GDM1 (cell line): ENCODE measurements at places on chromosomes 3 and 15.

GRCh38 chr3:22101811-22102210 is 350.8 kb upstream of the ZNF385D start:
- DNase-seq = no peak

DNA sequence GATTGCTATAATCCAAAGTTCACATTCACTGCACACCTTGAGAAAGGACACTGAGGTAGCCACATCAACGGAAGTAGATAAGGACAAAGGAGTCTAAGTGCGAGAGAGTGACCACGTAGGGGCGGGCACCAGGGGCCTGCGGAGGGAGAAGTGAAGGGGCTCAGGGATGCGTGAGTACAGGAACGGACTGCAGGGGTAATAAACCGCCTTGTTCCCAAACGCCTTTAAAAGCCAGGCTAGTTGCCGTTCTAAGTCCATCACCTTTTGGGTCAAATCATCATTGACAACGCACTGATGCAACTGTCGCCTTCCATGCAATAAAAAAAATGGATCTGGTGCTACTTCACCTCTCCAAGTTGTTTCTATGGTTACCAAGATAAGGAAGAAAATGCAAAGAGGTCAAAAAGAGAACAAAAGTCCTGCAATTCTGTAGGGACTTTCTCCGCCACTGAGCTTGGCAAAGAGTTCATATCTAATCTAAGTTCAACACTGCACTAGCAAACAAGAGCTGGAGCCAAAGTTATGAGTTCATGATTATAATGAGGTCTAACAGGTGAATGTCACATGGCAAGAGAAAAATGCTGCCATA is 32.6 kb upstream of the ATP11B start:
- no peak for DNase-seq

GRCh38 chr3:195612075-195612800 is 28.5 kb upstream of the APOD start:
- no peak for DNase-seq

GRCh38 chr3:57583544-57583943 is 13.6 kb downstream of the ARF4 start:
- no peak for DNase-seq

DNA sequence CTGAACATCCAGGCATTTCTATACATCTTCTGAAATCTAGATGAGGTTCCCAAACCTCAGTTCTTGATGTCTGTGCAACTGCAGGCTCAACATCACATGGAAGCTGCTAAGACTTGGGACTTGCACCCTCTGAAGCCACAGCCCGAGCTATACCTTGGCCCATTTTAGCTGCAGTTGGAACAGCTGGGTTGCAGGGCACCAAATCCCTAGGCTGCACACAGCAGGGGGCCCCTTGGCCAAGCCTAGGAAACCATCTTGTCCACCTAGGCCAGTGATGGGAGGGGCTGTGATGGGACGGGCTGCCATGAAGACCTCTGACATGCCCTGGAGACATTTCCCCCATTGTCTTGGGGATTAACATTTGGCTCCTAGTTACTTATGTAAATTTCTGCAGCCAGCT is 415.8 kb upstream of the SUCLG2 start:
- DNase-seq = no peak

DNA sequence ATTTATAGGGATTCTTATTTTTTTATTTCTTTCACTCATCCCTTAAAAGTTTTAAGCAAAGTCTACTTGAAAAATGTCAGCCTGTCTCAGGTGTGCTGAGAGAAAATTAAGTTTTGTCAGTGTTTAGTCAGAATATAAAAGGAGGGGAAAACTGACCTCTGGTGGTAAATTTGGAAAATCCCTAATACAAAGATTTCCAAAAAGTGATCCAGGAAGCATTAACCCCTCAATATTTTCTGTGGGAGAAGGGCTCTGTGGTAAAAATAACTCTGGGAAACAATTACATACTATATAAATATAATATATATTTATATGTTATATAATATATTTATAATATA is 41.0 kb upstream of the FRMD4B start:
- DNase-seq = no peak

DNA sequence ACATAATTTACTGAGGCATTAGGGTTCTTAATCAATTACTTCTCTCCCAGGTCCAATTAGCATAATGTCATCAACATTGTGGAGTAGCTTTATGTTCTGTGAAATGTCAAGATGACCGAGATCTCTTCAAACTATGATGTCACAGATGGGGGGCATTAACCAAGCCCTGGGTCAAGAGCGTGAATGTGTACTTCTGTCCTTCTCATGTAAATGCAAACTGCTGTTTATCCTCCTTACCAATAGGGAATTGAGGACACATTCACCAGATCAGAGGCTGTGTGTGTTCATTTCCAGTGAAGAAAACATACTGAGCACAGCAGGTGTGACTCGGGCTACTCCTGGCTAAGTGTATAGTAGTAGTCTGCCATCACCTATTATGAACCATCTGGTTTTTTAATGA is 177.9 kb downstream of the MINAR1 start:
- DNase-seq = no peak

DNA sequence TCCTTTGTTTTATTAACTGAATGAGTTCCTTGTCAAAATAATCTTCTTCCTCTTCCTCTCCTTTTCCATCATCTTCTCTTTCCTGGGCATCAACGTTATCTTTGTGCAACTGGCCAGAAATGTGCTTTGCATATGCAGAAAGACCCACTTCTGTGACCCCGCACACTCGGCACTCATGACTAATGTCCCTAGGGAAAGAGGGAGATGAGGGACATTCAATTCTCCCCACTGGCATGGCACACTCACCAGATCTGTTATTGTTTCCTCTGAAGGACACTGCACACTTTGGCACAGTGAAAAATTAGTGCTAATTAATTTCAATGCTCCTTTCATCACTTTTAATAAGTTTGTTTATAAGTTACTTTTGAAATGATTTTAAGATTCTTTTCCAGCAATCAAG is 34.0 kb downstream of the ZNF106 start:
- DNase-seq = no peak

GRCh38 chr15:45180201-45180600 is 7.6 kb downstream of the SHF start:
- DNase-seq = peak; percentile 57

DNA sequence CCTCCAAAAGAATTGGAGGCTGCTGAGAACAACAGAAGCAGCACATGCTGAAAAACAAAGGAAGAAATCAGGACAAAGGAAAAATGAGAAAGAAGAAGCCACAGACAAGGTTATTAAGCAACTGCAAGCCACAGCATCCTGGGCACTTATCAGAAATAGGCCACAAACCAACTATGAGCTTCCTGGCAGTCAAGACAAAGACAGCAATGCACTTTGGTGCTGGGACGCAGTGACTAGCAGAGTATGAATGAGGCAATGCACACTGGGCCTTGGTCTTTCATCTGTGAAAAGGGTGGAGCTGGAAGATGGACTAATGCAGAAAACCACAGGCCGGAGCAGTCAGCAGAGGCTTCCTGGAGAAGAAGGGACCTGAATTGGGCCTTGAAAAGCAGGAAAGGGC is 56.0 kb upstream of the LINGO1 start:
- no peak for DNase-seq

GRCh38 chr3:191774485-191774884 is 313.5 kb downstream of the PYDC2 start:
- no peak for DNase-seq

DNA sequence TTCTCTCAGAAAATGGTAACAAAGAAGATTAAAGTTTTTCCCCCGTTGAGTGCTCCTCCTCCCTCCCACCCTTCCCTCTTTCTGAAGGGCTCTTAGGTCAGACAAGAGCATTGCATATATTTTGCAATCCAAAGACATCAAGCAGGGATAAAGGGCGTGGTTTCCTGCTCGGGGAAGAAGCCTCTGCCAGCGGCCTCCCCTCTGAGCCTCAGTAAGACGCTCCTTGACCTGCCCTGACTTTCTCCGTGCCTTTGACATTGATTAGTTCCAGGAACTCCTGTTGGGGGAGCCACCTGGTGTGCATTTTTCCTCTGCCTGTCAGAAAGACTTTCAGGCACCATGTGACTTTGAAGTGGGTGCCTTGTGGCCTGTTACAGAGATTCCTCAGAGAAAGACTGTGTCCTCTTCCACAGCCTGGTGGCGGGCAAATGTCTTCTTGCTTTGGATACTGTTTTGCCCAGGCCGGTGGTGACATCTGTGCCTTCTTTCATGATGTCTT is 87.2 kb upstream of the TBL1XR1 start:
- DNase-seq = no peak

DNA sequence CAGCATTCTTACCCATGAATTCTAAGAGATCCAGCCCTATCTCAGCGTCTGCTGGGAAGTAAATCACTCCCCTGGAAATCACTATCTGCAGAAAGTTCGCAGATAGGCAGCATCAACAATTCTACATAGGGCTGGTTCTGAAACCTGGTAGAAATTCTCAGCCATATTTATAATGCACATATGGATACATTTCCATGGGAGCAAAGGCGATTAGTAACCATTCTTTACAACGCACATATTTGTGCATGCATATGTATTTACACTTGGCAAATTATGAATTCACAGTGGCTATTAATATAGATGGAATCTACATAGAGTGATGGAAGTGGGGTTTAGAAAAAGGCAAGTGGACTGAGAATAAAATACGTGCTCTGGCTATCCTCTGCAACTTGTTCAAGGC is 128.0 kb upstream of the FOXB1 start:
- no peak for DNase-seq

- no peak for DNase-seq
These were observed 33.5 kb downstream of the ZBTB38 start for GRCh38 chr3:141401573-141402475.

DNA sequence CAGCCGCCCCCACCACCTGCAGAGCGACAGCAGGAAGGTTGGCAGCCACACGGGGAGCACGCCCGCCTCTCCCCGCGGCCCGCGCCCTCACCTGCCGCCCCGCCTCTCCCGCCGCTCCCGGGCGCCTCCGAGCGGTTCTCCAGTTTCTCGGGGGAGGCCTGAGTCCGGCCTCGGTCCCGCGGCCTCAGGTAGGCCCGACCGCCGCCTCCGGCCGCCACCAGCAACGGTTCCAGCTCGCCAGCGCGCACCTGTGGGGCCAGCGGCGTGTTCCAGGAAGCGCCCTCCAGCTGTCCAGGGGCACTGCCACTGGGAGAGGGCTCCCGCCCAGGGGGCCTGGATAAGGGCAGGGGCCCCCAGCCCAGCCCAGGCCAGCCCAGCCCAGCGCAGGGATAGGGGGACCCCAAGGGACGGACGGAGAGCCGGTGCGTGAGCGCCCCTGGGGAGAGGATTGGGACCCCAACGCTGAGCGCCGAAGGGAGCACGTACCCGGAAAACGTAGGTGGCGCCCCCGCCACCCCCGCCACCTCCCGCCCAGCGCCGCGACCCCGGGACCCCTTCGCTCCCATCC is 2.2 kb downstream of the LTK start:
- no peak for DNase-seq

DNA sequence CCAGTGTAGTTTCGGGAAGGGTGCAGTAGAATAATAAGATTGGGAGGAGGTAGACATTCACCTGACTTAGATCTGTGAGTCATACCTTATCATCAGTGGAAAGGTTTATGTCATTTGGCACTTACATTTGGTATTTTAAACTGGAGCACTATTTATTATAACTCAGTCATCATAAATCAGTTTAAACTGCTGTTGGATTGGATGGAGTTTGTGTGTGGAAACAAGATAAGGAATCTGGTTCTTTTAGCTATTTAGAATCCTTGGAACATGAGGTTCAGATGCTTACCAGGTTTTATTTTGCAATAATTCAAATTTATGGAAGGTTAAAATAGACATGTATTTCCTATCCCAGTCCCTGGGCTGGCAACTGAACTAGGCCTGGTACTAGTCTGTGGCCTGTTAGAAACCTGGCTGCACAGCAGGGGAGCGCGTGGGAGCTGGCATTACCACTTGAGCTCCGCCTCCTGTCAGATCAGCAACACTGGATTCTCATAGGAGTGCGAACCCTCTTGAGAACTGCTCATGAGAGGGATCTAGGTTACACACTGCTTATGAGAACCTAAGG is 34.5 kb downstream of the ZFAND6 start:
- peak; percentile 3 for DNase-seq

DNA sequence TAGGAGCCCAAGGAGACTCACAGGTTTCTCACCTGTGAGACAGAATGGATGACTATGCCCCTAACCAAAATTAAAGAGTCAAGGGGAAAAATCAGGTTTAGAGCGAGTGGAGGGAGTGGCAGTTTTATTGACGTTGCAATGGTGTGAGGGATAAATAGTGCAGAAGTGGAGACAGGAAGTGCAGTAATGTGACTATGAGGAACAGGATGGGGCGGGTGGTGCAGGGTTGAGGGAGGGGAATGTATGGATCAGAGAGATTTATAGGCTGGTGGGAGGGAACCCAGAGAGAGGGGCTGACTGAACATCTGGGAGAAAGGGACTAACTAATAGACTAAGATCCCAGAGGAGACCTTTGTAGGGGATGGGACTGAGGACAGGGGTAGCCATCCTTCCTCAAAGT is 26.5 kb downstream of the EIF2AK4 start:
- no peak for DNase-seq

DNA sequence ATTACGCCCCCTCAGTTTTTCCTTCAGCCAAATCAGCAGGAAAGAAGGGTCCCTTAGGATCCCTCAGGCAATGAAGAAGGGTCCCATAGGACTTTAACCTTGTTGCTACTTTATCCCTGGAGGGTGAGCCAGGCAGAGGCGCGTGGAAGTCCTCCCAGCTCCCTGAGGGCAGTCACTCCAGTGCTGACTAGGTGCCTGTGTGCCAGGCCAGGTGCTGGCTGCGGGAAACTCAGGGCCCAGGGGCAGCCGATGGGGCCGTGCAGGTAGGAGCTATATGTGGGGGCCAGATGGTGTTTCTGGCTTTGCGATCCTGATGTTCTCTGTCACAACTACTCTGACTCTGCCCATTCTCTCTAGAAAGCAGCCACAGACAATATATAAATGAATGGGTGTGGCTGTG is 42.8 kb upstream of the IQSEC1 start:
- DNase-seq = no peak

- no peak for DNase-seq
These were observed 45.2 kb downstream of the RARB start for GRCh38 chr3:25473246-25473645.

- DNase-seq = no peak
These were observed 35.5 kb downstream of the B3GALNT1 start for GRCh38 chr3:161069511-161070251.

- DNase-seq = no peak
These were observed at the start of gene FAM131A for GRCh38 chr3:184337399-184337714. FAM131A (plus strand) TSS chr3:184337600; CDS start chr3:184337631, 31 bp downstream.

DNA sequence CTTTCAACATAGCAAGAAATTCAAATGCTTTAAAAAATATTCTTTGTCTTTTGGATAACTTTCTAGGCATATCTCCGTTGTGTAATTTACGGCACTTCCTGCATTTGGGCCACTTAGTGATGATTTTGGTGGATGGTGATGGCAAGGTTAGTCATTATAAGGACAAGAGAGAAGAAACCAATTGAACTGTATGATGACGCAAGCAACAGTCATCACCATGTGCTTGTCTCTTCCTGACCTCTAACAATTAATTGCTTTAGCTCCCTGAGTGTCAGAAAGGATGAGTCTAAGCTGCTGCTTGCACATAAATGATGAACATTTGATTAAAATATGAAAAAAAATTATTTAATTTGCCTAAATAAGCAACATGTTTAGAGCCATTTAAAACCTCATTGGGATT is 11.3 kb upstream of the P2RY12 start:
- no peak for DNase-seq
